Dermis microvascular lymphatic vessel endothelial cell (primary cell): ENCODE measurements at places on chromosomes 2 and 18. TPM values are rescaled to one million over a fixed set of nuclear protein-coding genes. Genes with fewer than 3 reads are reported as not detected.

STPG4 gene
- total RNA-seq, result under 0.01 TPM in 1 of 2 replicates, not detected in the other

CCDC68 gene
- total RNA-seq, result 0.26 and 0.51 TPM in 2 replicates

SLC20A1 gene
- 20.5 and 20.7 TPM in 2 replicates for total RNA-seq

TMEM198 gene
- total RNA-seq, result not detected in 2 replicates

MATN3 gene
- total RNA-seq, result 1.0 and 1.4 TPM in 2 replicates

COA5 gene
- 17.2 and 18.0 TPM in 2 replicates for total RNA-seq

AGXT gene
- not detected in 2 replicates for total RNA-seq

MTHFD2 gene
- 42.0 and 46.8 TPM in 2 replicates for total RNA-seq

POTEJ gene
- total RNA-seq, result 0.26 and 0.38 TPM in 2 replicates

SLC30A3 gene
- 6.3 and 15.0 TPM in 2 replicates for total RNA-seq

LOXHD1 gene
- total RNA-seq, result under 0.01 TPM in 2 replicates

AP1S3 gene
- 0.89 and 2.8 TPM in 2 replicates for total RNA-seq

MGAT4A gene
- total RNA-seq, result 6.2 and 9.4 TPM in 2 replicates

AQP12A gene
- not detected in 2 replicates for total RNA-seq

CAVIN2 gene
- 282 and 296 TPM in 2 replicates for total RNA-seq

DSC3 gene
- total RNA-seq, result under 0.01 TPM in 2 replicates

C18orf54 gene
- 4.2 and 6.9 TPM in 2 replicates for total RNA-seq

CTAGE1 gene
- not detected in 2 replicates for total RNA-seq

AQP12B gene
- not detected in 2 replicates for total RNA-seq

CHST9 gene
- total RNA-seq, result not detected in 2 replicates

HOXD1 gene
- total RNA-seq, result 4.6 and 8.2 TPM in 2 replicates

ATOH8 gene
- total RNA-seq, result 13.1 and 21.5 TPM in 2 replicates

ST8SIA5 gene
- total RNA-seq, result under 0.01 TPM in 1 of 2 replicates, not detected in the other

SLC4A5 gene
- under 0.01 and 0.25 TPM in 2 replicates for total RNA-seq

IL1B gene
- total RNA-seq, result not detected in 2 replicates

PRKAG3 gene
- total RNA-seq, result not detected in 2 replicates

ASXL2 gene
- 4.1 and 7.2 TPM in 2 replicates for total RNA-seq

RGPD6 gene
- 19.2 and 27.0 TPM in 2 replicates for total RNA-seq

C2orf80 gene
- total RNA-seq, result not detected in 2 replicates

SLC23A3 gene
- 0.64 and 0.89 TPM in 2 replicates for total RNA-seq

DES gene
- not detected in 2 replicates for total RNA-seq

IL36G gene
- total RNA-seq, result not detected in 2 replicates

TUBA3D gene
- total RNA-seq, result not detected in 2 replicates

IL36B gene
- total RNA-seq, result not detected in 2 replicates

TUBB8B gene
- not detected in 2 replicates for total RNA-seq

COL4A3 gene
- total RNA-seq, result not detected in 2 replicates

SPAST gene
- 25.4 and 26.0 TPM in 2 replicates for total RNA-seq

STARD6 gene
- total RNA-seq, result 0.13 and 0.26 TPM in 2 replicates

ALKAL2 gene
- not detected in 2 replicates for total RNA-seq

ARHGAP28 gene
- 2.3 and 3.2 TPM in 2 replicates for total RNA-seq

NCKAP5 gene
- total RNA-seq, result under 0.01 TPM in 2 replicates

C18orf32 gene
- 6.7 and 10.0 TPM in 2 replicates for total RNA-seq

FMNL2 gene
- 29.0 and 37.6 TPM in 2 replicates for total RNA-seq

TNS1 gene
- total RNA-seq, result 21.1 and 50.6 TPM in 2 replicates

ALPG gene
- total RNA-seq, result not detected in 2 replicates

CHRNG gene
- total RNA-seq, result not detected in 2 replicates

DSG1 gene
- not detected in 2 replicates for total RNA-seq

KRTCAP3 gene
- total RNA-seq, result 0.13 and 0.38 TPM in 2 replicates
